ENCODE measurements at places on chromosomes 5 and 9.

GRCh38 chr9:114945616-114946412 is 15.4 kb upstream of the TNFSF8 start:
- no peak for DNase-seq

DNA sequence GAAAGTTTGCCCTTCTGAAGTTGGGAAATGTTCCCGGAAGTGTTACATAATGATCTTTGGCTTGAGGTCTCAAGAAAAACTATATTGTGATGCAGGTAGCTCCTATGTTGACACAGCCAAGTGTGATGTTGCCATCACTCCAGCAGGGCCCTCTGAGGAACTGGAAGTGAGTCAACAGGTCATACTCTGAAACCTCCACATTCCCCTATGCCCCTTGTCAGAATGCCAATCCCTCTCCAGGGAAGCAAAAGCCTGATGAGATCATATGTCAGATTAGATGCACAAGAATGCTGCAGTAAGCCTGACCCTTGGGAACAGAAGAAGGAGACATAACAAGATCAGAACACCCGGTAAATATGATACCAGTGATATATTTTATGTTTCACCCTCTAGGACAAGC is 66.8 kb upstream of the ITGA2 start:
- peak; percentile 70 for DNase-seq

DNA sequence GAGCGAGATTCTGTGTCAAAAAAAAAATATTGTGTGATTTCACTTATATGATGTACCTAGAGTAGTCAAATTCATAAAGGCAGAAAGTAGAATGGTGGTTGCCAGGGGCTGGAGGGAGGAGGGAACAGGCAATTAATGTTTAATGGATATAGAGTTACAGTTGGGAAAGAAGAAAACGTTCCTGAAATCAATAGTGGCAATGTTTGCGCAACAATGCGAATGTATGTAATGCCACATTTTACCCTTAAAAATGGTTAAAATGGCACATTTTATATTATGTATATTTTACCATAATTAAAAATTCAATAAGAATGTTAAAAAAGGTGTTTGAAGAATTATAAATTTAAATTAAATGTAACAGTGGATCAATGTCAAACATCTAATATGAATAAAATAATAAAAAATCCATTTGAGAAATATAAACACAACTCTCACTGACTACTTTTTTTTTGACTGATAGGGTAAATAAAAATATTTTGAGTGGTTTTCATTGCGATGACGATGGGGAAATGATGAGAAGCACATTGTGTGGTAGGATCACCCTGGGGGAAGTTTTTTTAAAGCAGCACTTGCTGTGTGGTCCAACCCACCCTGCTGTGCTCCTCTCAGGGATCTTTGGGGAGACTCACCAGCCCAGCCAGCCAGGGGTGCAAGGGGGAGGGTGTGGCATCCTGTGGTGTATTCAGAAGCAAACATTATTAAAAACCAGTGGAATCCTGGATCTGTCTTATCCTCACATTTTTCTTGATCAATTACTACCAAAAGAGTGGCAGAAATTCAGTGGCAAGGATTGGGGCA is 4.3 kb downstream of the FYB1 start:
- no peak for DNase-seq

GRCh38 chr9:130226112-130226511 is 39.4 kb upstream of the HMCN2 start:
- DNase-seq, result no peak

DNA sequence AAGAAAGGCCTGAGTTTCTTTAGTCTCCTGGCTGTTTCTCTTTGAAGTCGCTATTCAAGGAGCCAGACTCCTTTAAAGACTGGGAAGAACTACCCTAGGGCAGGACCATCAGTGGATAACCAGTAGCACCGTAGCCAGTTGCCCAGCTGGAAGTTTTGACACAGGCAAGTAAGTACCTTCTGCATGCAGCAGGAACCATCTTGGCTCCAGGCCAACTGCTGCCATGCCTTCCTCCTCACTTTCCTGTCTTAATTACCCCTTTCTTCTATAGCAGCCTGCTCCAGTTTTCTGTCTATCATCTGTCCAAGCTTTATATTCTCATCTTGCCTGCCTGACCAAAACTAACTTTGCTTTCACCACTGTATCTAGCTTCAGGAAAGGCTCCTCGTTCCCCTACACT is 149.7 kb upstream of the SV2C start:
- DNase-seq, result no peak

GRCh38 chr5:32589942-32590869 is 4.8 kb downstream of the SUB1 start:
- peak; percentile 41 for DNase-seq

DNA sequence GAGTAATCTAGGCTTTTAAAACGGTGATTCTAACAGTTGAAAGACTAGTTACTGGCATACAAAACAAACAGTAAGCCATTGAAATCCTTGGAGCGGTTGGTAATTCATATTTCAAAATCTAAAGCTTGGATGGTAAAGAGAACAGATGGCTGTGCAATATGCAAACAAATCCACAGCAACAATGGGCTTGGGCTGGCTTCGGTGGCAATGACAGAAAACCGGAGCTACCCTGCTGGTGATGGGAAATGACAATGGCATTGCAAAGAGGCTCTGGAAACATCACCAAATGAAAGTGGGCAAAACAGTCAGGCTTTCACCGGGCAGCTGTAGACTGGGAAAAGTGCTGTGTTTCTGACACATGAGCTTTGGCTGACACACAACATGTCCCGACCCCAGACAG is 42.2 kb downstream of the MED27 start:
- no peak for DNase-seq

DNA sequence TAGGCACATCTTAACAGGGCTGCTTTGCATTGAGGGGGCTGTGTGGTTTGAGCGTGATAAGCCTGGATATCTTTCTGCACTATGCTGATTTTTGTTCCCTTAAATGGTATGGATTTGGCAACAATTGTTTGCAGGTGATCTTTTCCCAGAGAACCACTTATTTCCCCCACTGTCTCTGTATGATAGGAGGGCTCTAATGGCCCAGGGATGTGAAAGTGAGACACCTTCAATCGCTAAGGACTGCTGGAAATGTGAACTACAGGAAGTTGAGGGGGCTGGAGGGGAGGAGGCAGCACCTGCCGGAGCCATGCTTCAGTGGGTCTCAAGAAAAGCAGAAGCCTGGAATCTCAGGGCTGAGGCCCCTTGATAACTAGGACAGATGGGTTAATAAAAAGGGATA is 29.4 kb downstream of the SYK start:
- DNase-seq, result no peak

DNA sequence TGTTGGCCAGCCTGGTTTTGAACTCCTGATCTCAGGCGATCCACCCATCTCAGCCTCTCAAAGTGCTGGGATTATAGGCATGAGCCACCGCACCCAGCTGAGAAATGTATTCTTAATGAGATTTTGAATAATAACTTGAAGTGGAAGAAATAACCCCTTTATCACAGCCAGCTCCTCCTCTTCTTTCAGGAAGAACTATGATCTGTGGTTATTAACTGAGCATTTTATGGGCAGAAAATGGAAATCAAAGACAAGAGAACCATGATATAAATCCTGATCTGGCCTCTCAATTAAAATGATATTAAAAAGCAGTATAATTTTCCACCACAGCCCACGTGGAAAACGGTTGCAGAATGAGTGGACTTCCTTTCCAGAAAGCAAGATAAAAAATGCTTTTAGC is 206.6 kb downstream of the PRELID2 start:
- no peak for DNase-seq

GRCh38 chr9:110767559-110768063 is 99.0 kb downstream of the MUSK start:
- no peak for DNase-seq

- DNase-seq, result peak; percentile 14
Measured at GRCh38 chr5:16593013-16593412, 23.8 kb downstream of the RETREG1 start.

GRCh38 chr5:96196407-96196806 is 234.8 kb upstream of the ELL2 start:
- no peak for DNase-seq

- DNase-seq, result no peak
Measured at GRCh38 chr9:116271340-116271739, 117.7 kb downstream of the PAPPA start.

- no peak for DNase-seq
Measured at GRCh38 chr9:137815256-137816255, 62.0 kb upstream of the CACNA1B start.

- no peak for DNase-seq
Measured at GRCh38 chr5:169778622-169779596, 141.8 kb downstream of the DOCK2 start.

DNA sequence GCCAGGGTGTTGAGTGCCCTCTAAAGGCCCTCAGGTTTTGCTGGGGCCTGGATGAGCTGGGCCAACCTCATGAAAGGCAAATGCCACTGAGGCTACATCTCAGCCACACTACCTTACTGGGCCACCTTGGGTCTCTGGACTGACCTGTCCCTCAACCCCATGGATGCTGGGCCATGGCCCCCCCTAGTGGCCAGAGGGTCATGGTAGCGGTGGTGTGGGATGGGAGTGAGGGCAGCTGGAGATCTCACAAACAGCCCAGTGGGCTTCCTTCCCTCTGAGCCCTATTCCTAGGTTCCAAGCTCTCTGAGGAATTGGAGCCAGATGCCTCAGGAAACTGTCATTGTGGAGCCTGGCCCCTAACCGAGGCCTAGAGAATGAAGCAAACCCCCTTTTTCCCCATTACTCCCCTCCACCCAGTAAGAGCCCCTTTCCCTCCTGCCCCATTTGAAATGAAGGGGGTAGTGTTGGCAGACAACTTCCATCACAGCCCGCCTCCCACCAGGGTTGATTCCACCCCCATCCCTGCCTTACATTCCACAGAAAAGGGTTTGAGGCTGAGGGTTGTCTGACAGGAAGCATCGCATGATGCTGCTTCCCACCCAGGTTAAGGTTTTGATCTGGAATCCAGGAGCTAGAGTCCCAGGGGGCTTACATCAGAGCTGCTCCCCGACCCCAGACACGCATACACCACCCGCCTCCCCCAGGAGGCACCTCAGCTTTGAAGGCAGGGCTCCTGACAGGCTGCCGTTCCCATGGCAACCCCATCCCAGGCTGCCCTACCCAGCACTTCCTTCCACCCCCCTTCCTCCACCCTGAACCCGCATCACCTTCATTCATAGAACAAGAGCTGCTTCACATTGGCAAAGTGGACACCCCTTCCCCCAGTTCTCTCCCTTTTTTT is 63.9 kb downstream of the PCDH1 start:
- DNase-seq, result no peak

DNA sequence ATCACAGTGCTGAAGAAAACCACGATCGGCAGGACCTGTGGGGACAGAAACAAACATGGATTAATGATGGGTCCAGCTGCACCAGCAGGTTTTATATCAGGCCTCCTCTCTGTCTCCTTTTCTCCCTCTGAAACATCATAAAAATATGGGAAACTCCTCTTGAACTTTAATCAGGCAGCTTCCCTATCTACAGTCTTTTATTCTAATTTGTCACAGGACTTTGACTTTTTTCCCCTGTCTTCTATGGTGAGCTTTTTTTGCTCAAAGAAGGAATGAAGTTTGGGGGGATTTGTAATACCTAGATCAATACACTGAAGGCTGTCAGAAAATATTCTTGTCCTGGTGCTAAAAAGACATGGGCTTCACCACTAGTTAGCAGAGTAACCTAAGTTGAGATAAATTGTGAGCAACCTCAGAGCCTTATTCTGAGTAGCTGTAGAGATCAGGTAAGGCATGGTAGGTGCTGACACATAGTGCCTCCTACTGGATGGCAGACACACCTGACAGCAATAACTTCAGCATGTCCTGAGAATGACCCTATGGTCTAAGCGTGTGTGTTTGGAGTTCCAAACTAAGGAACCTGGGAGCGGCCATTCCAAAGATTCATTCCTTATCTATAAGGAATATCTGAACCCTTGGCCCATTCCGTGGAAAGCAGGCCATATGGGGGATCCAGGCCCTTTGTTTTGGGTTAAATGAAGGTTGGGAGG is 46.2 kb downstream of the SLC28A3 start:
- DNase-seq, result no peak

- no peak for DNase-seq
Measured at GRCh38 chr5:96870094-96871026, 5.9 kb upstream of the ERAP2 start.

- no peak for DNase-seq
Measured at GRCh38 chr9:135584934-135585333, 23.4 kb downstream of the PAEP start.

- DNase-seq, result no peak
Measured at GRCh38 chr5:158283397-158283796, 424.5 kb upstream of the CLINT1 start.

GRCh38 chr9:134214766-134215419 is 50.5 kb upstream of the RNU6ATAC start:
- no peak for DNase-seq

DNA sequence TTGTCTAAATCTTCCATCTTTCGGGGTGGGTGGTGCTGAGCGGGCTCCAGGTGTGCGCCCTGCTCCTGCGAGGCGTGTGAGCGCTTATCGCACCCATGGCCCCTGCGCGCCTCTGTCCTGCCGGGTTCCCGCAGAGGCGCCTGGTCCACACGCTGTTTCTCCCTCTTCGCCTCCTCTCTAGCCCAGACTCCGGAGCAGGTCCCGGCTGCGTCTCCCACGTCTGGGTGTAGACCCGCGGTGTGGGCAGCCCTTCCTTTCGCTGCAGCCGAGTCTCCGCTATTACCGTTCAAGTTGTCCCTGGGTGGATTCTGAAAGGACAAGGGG is 40.5 kb upstream of the PLEKHG4B start:
- no peak for DNase-seq

DNA sequence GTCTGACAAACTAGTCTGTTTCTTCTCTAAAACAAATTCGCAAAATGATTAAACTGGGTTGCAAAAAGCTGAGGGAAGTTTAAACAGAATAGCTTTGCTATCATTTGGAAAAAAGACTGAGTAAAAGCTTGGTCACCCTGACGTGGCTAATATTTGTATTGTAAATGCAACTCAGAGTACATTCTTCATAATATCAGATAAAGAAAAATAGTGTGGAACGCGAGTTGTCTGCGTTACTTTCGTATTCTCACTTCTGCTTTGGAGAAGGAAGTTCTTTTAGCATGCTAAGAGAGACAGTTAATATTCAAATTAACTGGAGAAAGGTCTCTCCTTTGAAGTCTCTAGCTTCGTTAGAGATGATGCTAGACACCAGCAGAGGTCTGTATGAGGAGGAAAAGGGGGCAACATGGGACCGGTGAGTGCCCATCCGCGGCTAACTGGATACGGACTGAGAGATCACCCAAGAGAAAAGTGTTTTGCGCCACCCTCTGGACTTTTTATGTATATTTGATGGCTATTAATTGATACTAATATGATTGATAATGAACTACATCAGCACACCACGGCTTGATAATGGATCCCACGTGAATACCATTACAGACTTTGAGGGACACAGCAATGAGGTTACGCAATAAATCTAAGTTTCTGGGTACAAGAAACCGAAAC is 2.9 kb upstream of the CNTRL start:
- DNase-seq, result no peak

- DNase-seq, result no peak
Measured at GRCh38 chr5:24272741-24273140, 372.0 kb downstream of the CDH10 start.

- no peak for DNase-seq
Measured at GRCh38 chr9:29212397-29213387, 1639.4 kb upstream of the C9orf72 start.

- DNase-seq, result no peak
Measured at GRCh38 chr5:40273936-40274335, 405.8 kb upstream of the PTGER4 start.

Measured in HS-27A (cell line).